ENCODE measurements at places on chromosomes 6 and 20.

DNA sequence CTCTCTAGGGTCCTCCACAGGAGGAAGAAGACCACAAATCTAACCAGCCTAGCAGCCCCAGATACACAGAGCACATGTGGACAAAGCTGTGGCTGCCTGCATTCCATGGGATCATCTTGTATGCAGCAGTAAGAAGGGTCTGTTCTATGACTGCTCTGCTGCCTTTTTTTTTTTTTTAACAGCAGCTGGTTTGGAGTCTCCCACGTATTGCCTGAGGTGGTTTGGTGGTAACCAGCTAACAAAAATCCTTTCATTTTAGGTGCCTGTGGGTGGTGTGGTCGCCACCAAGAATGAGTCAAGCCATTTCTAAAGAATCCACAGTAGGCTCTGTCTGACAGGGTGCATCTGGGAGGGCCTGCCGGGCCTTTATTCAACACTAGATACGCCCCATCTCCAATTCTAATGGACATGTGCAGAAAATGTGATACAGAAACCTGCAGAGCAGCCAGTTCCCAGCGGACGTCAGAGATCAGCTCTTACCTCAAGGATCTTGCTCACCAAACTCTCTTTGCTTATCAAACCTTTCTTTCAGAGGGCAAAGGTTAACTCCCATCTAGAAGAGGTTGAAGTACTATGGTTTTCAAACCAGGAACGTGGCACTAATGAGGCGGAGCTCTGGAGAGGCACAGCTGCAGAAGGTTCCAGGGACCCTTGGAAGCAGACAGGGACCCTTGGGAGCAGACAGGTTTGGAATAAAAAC, 32.0 kb downstream of the GNAS-AS1 start:
- DNase-seq, result peak; percentile 71

GRCh38 chr20:25259358-25259757, 11.5 kb downstream of the PYGB start:
- no peak for DNase-seq

GRCh38 chr6:73343164-73343563, 10.9 kb downstream of the DPPA5 start:
- DNase-seq, result no peak

- DNase-seq, result no peak
Measured at GRCh38 chr6:73797861-73798260, 101.9 kb downstream of the CD109 start.

DNA sequence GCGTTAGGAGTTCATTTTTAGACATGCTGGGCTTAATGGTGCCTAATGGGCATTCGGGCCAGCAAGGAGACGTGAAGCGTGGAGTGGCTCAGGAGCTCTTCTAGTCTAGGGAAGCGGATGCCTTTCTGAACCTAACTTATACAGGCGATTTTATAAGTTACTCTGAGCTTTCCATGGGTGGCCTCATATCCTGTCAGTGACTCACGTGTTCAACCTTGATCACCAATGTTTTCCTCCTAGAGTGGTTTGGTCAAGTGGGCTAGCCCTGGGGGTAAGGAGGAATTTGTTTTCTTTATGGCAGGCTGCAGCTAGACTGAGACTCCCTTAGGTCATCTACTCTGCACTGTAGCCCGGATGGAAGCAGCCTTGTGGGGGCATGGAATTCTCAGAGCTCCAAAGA, 52.1 kb downstream of the PLAGL1 start:
- no peak for DNase-seq

- DNase-seq, result no peak
Measured at GRCh38 chr6:127791779-127792528, 108.9 kb downstream of the THEMIS start.

DNA sequence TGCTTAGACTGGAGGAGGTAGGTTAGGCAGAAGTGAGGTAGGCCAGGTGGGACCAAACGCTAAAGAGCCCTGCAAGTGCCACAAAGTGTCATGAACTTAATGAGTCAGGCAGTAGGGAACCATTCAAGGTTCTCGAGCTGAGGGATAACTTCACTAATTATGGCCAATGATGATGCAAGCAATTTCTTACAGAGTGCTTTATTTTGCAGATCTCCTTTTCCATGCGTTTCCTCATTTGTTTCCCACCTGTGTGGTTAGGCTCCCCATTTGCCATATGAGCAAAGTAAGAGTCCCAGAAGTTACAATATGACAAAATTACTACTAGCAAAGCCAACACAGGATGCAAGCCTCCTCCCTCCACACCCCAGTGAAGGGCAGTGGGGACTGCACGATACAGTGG, 36.5 kb upstream of the PSMF1 start:
- DNase-seq, result no peak

- DNase-seq, result no peak
Measured at GRCh38 chr6:87182321-87182720, 27.0 kb downstream of the ZNF292 start.

DNA sequence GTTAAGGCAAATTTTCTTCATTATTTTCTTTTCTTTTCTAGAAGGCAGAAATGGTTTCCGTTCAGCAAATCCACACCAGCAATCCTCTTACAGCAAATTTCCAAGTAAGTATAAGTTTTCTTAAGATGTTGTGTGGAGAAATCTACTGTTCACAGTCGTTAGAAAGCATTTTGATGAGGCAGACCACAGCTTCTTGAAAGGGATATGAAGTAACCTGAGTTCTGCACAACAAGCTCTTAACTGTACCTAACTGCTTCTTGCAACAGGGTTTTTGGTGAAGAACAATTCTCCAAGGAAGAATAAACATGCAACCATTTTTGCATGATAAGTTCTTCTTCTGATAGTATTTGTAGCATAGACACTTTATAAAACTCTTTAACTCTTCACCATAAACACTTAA, 45.3 kb upstream of the STXBP5 start:
- DNase-seq, result no peak

DNA sequence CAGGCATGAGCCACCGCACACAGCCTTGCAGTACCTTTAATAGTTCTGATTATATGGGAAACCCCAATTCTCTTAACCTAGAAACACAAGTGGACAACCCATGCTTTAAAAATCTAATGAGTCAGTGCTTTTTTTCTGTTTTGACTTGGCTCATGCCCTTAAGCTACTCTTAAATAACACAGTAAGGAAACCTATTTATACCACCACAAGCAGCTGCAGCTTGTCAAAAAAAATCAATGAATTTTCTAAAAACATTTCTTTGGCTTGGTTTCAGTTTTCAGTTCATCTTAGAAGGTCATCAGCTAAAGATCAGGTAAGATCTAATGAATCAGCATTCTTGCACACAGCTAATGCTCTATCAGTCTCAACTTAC, 124.1 kb upstream of the DST start:
- no peak for DNase-seq

DNA sequence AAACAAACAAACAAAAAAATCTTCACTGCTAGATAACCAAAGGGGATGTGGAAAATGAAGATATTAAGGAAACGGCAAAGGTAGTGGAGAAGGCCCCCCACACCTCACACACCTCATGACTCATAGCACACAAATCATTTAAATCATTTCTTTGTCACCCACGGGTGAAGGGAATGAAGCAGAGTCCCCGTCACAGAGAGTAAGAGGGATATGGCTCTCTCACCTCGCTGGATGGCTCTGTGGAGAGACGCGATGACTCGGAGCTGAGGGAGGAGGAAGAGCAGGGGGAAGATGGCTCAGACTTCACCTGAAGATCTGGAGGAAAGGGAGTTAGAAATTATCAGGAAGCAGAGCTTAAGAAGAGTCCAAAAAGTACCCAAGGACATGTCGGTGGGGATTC, 1.2 kb downstream of the ATF6B start:
- no peak for DNase-seq

DNA sequence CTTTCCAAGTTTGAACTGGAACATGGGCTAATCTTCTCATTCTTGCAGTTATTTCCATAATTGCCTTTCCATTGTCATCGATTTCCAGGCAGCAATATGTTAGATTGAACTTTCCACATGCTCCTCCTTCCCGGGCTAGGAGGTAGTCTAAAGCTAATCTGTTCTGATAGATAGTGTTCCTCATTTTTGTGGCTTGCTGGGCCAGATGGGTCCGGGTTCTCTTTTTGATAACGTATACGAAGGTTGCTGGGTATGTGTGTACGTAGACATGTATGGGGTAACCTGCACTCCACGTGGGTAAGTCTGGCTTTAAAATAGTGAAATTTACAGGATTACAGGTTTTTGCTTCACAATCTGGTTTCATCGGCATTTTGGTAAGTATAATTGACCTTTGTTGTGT, 14.0 kb upstream of the GMPR start:
- DNase-seq, result no peak

DNA sequence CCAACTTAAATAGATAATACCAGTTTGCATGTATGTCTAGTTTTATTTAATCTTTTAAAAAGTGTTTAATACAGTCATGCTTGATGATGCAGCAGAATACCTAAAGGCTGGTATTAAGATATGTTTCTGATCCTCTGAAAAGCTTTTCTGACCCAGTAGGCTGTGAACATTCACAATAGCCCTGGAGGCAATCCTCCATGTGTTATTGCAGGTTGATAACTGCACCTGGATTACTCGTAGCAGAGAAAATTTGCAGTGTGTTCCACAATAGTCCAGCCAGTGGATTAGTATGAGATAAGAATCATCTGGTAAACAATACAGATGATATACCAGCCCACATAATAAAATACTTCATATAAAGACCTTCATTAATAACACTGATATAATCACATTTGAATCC, 178.9 kb upstream of the RNF217 start:
- no peak for DNase-seq

- DNase-seq, result no peak
Measured at GRCh38 chr6:86010915-86011786, 368.5 kb upstream of the SYNCRIP start.

DNA sequence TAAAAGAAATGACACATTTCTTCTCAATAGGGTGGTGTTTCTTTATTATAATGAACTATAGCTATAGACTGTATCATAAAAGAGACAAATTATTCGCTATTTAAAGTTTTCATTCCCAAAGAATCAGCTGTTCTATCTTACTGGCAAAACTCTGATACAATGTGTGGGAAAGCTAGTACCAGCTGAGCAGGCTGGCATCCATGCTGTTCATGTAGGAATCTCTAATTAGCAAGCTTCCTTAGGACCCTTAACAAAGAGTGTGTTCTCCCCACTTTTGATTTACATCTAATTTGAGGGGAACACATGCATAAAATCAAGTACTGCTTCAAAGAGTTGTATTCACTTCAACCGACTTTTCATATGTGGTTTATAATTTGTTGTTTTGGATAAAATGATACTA, 13.2 kb downstream of the STX16 start:
- DNase-seq, result no peak

GRCh38 chr6:43687079-43687436, 533 bp downstream of the MRPS18A start:
- DNase-seq, result no peak

DNA sequence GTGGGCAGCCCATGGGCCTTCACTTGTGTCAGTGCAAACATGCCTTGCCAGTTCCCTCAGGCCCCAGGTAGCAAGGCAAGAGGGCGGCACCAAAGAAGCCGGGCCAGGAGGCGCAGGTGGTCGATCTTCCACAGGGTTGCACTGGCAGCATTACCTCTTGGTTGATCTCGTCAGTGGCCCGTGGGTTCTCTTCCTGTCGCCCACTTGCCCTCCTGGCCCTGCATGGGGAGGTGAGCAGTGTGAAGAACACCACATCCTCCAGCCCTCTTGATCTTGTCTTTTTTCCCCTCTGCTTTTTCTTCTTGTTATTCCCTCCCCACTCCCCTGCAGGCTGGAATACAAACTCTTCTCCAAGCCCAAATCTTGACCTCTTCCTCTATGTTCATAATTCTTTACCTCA, 3.0 kb upstream of the CST11 start:
- DNase-seq, result no peak

GRCh38 chr6:157276134-157276532, 47.2 kb downstream of the TMEM242 start:
- no peak for DNase-seq

- no peak for DNase-seq
Measured at GRCh38 chr6:118751072-118751471, 99.7 kb upstream of the CEP85L start.

DNA sequence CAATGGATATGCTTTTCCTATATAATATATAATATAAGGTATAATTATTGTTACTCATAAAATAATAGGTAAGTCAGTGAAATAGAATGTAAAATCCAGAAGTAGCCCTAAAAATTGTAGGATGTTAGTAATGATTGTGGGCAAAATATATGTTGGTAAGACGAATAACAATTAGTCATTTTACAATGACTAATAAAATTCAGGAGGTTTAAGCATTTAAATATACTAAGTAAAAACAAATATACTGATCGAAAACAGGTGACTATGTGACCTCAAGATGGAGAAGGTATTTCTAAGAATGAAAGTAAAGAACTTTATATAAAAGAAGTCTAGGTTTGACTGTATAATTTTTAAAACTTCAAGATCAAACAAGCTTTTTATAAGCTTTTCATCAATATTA, 28.9 kb downstream of the FUCA2 start:
- DNase-seq, result no peak

GRCh38 chr6:149384464-149384863, 15.6 kb upstream of the SUMO4 start:
- DNase-seq, result no peak

DNA sequence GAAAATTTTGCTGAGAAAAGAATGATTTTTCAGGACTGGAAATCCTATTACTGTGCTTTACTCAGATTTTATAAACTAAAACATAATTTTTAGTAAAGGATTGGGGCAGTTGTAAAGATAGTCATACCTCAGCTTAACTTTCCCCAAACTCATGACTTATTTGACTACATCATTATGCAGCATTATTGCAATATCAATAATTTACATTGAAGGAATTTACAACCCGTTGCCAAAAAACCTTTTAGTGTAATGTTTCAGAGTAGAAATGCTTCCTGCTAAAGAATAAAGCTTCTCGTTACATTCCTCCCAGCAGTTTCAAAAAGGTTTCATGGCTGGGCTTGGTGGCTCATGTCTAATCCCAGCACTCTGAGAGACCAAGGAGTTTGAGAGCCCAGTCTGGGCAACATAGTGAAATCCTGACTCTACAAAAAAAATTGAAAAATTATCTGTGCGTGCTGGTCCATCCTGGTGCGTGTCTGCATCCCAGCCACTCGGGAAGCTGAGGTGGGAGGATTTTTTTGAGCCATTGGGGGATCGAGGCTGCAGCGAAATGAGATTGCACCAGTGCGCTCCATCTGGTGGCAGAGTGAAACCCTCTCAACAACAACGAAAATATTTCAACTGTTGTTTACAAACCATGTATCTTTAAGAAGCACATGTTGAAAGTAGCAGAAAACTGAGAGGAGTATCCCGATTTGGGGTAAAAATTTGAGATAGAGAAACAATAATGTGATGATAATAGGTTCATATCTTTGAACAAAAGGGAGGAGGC, 4.4 kb downstream of the AMD1 start:
- DNase-seq, result peak; percentile 21

DNA sequence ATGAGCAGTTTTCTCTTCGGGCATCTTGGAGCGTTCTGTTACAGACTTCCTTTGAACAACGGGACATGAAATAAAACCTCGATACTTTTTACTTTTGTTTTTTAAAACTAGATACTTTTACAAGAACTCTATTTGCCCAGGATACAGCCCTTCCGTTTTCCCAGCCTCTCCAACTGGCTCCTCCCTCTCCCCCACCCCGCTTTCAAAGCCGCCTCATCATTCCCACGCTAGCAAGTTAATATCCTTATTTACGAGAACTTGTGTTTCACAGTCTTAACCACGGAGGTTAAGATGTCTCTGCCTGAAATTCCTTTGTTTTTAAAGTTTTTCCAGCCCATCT, 241 bp upstream of the CFAP206 start:
- DNase-seq, result no peak

GRCh38 chr6:82611751-82612150, 248.1 kb downstream of the TPBG start:
- DNase-seq, result no peak

GRCh38 chr20:1448081-1448620, 18.5 kb downstream of the NSFL1C start:
- DNase-seq, result no peak
